ENCODE measurements at places on chromosomes 5 and 9.

DNA sequence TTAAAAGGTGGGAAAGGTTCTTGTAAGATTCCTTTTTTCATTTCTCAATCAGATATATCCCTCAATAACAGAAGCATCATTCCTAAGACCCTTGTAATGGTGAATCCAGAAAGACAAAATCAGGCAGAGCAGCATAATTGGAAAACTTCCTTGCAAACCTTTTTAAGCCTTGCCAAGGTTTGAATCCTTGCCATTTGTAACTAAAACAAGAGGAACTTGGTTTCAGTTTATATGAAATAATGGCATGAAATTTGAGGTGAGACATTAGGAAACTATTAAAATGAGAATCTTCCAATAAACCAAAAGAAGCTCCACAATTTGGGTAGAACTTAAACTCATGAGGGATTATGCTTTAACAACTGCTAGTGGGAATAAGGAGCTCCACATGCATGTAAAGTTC, 384.7 kb upstream of the SMC2 start:
- DNase-seq = no peak

- no peak for DNase-seq
These were observed 289.3 kb downstream of the FANCC start for GRCh38 chr9:95027914-95028852.

DNA sequence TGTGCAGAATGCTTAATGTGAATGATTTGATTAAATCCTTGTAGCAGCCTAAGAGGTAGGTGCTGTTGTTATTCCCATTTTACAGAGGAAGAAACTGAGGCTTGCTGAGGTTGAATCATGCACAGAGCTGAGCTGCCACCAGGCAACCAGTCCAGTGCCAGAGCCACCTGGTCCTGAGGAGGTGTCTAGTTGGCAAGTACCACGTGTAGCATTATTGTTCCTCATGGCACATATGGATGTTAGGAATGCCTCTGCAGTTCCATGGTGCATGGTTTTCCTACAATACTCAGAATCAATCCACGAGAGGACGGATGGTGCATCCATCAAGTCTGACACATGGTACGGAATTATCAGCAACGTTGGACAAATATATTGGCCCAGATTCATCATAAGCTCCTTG, 8.9 kb downstream of the UBE2QL1 start:
- DNase-seq = no peak

DNA sequence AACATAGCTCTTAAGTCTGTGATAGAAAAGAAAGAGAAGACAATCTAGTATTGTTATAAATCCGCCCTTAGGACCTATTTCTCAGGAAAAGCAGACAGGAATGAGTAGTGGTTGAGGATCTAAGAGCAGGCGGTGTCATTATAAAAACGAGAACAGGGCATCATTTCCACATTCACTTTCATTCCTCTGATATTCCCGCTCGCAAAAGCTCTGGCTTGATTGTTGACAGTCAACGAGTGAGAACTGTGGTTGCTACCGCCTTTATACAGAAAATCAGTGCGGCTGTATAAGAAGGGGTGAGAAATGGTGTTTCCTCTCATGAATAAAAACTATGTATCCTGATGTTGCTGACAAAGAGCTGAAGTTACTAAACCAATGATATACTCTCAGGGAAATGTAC, 1409.6 kb upstream of the WWC1 start:
- no peak for DNase-seq

DNA sequence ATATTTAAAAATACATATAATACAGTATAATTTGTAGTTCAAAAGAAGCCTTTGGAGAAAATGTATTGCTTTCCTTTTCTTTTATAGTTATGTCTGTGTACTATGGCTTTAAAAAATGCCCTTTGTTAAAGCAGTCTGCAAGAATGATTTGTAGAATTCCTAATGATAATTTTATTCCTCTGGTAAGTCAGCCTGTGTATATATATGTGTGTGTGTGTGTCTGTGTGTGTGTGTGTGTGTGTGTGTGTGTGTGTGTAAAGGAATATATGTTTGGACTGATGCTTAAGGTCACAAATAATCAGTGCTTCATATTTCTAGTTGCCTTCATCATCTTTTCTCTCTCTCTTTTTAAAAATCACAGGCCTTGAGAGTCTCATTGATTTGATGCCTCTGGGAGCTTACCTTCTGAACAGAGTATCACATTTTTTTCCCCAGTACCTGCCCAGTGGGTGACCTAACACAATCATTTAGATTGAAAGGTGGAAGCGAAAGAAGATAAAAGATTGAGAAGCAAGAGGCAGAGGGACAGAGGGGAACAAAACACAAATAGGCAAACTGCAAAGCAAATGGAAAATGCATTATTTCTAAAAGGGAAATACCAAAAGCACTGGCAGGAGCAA, 709.2 kb upstream of the DMAC1 start:
- DNase-seq = no peak

DNA sequence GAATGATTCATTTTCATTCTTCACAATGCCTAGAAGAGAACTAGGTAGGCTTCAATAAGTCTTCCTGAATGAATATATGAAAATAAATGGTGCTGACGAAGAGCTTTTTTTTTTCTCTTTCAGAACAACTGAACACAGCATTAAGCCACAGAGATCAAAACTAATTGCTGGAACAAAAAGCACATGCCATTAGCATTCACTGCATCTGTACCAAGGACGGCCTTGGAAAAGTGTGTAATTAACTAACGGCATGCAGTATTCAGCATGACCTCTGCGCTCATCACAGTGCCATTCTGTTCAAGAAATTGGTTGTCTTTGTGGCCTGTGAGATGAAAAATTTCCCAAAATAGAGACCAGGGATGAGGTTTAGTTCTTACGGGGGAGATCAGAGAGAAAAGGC, 99.3 kb downstream of the NUDT12 start:
- DNase-seq = no peak

DNA sequence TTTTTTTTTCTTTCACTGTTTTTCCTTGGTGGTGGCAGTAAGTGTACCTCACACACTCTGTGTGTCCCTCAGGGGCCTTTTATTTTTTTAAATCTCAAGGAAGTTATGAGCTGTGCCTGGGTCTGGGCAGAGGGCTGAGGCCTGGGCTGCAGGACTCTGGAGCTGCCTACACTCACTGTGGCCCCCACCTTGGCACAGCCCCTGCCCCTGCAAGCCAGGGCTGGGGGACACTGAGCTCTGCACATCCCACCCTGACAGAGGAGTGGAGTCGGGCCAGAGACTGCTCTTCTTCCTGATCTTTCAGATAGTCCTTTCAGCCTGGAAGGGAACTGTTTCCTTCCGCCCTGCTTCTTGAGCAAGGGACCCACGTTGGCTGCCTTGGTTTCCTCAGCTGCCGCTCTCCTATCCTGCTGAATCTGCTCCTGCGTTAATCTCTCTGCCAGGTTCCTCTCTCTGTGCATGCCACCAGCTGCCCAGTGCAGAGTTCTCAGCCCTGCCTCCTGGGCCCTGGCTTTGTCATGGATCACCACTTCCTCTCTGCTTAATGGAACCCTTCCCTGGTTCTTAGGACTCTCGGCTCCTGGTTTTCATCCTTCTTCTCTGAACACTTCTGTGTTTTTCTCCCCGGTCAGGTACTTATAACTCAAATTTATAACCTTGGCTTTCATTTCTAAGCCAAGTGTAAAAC, 502.3 kb downstream of the DIRAS2 start:
- DNase-seq = peak; percentile 18

DNA sequence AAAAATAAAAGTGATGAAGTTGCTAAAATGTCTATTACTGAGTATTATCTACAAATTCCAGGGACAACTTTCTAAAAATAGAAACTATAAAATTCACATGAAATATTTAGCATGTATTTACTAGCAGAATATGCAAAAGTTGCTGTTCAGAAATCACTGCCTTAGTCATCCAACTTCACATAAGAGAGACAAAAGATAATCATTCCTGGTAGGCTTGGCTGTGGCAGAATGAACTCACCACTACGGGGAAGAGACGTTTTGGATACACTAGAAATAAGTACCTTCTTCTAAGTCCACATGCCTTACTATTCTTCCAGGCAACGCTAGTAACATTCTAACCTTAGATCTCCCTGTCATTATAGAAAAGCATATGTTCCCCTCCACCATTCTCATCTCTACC, 272.2 kb downstream of the BNC2 start:
- DNase-seq = no peak

- no peak for DNase-seq
These were observed 9.5 kb downstream of the FBXL17 start for GRCh38 chr5:108372369-108372768.

GRCh38 chr5:148904440-148904839, 78.0 kb downstream of the ADRB2 start:
- no peak for DNase-seq

- DNase-seq = peak; percentile 52
These were observed 39.6 kb upstream of the IDNK start for GRCh38 chr9:83583151-83584014.

DNA sequence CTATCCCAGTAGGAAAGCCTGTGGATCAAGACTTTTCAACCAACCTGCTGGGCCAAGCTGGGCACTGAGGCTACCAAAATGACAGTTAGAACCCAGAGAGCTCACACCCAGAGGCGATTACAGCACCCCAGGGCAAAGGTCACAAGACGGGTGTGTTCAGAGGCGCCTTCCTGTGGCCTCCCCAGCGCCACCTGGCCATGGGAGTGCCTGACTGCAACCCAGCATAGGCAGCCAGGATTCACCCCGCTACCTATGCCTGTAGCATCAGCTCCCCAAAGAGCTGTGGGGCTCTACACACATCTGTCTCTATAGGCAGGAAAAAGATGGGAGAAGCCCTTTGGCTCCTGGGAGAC, 33.5 kb downstream of the PDGFRB start:
- DNase-seq = peak; percentile 74

GRCh38 chr9:114681594-114682332, at the start of gene TEX48:
TEX48 (minus strand) TSS chr9:114682192; CDS start chr9:114671723, 10,469 bp downstream.
- DNase-seq = peak; percentile 70

DNA sequence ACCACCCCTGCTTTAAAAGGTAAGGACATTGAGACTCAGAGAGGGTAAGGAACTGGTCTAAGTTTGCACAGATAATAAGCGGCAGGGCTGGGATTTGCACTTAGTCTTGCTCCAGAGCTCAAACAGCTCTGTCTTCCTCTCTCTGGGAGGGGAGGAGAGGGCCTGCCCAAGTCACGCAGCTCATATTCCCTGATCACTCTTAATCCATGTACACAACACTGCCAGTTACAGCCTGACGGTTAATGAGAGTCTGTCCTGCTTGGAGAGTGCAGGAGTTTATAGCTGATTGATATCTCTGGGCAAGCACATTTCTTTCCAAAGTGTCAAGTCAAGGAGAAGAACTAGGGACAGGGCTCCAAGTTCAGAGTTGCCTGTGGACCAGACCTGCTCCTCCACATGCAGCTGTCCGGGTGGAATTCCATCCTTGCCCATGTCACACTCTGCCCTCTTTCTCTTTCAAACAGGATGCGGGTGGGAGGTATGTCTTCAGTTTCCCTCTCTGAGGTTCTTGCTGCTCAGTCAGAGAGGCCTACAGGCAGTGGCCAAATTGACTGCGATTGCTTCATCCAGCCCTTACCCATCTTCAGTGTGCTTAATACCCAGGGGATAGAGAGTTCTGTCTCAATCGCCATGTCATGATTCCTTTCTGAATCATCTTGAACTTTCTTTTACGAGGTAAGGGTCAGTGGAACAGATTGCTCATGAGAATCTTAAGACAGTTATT, 54.5 kb downstream of the GALNT12 start:
- DNase-seq = peak; percentile 96

GRCh38 chr5:78735834-78736463, 87.4 kb upstream of the LHFPL2 start:
- no peak for DNase-seq

- DNase-seq = peak; percentile 45
These were observed 83.0 kb upstream of the IFNK start for GRCh38 chr9:27440888-27441740.

DNA sequence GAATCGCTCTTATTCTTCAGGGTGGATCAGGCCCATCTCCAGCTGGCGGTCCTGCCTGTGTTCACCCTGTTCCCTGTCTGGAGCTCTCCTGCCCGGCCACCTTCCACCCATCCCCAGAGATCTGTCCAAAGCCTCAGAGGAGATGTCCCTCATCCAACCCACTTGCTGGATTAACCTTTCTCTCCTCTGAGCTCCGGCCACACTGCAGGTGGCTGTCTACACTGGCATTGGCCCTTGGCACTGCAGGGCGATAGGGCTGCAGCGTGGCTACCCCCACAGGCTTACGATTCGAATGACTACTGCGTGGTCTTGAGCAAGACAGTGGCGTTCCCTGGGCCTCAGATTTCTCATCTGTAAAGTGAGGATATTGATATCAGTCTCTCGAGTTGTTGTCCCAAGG, 63.8 kb upstream of the BARHL1 start:
- no peak for DNase-seq

- peak; percentile 92 for DNase-seq
These were observed 34.2 kb downstream of the MTAP start for GRCh38 chr9:21836437-21837161.

GRCh38 chr5:6378766-6379103, 388 bp upstream of the MED10 start:
- no peak for DNase-seq

DNA sequence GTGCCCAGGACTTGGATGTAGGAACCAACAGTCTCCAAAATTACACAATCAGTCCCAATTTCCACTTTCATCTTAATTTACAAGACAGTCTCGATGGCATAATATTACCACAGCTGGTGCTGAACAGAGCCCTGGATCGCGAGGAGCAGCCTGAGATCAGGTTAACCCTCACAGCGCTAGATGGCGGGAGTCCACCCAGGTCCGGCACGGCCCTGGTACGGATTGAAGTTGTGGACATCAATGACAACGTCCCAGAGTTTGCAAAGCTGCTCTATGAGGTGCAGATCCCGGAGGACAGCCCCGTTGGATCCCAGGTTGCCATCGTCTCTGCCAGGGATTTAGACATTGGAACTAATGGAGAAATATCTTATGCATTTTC, 837 bp downstream of the PCDHB2 start:
- DNase-seq = no peak

- no peak for DNase-seq
These were observed at the start of gene CCDC180 for GRCh38 chr9:97307500-97308163. CCDC180 (plus strand) TSS chr9:97307659; CDS start chr9:97308064, 405 bp downstream.

- DNase-seq = no peak
These were observed 51.2 kb downstream of the STRBP start for GRCh38 chr9:123217128-123217654.

- DNase-seq = no peak
These were observed 754 bp downstream of the ZFR start for GRCh38 chr5:32443541-32444430.

- no peak for DNase-seq
These were observed 128.0 kb upstream of the ICE1 start for GRCh38 chr5:5294429-5294828.

DNA sequence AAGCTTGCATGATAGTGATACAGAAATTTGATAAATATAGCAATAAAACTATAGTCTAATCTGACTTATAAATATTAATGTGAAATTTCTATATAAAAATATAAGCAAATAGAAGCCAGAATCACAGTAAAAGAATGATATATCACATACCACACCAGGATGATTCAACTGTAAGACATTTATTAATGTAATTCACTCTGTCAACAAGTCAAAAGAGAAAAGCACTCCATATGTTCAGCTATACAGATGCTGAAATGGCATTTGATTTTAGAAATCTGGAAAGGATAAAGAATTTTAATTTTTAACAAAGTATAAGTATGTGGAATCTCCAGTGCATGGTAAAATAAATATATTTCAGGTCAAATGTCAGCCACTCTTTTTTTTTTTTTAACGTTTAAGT, 372.4 kb downstream of the KCNN2 start:
- DNase-seq = no peak

GRCh38 chr9:89204801-89205200, 26.2 kb upstream of the SHC3 start:
- peak; percentile 76 for DNase-seq
